ENCODE measurements at places on chromosomes 1 and 21.

- no peak for DNase-seq
These were observed 30.1 kb upstream of the EPS15 start for GRCh38 chr1:51549016-51549619.

GRCh38 chr1:165487921-165488320, 43.0 kb upstream of the RXRG start:
- DNase-seq = no peak

DNA sequence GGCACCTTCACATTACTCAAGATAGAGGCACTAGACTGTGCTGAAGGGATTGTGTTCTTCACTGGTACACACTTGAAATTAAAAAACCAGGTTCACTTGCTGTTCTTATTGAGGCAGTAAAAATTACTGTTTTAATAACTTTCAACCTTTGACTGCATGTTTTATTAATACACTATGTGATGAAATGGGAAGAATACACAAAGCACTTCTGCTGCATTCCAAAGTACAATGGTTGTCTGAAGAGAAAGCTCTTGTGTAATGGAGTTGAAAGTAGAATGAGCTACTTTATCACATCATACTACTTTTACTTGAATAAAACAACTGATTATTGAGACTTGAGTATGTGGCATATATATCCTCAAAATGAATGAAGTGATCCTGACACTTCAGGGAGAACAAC, 49.7 kb downstream of the LRRC8C start:
- no peak for DNase-seq

GRCh38 chr1:202122639-202123335, at the start of gene GPR37L1:
TSS of gene GPR37L1 (plus strand) at chr1:202122917. CDS start at chr1:202122964, 47 bp downstream.
- no peak for DNase-seq

DNA sequence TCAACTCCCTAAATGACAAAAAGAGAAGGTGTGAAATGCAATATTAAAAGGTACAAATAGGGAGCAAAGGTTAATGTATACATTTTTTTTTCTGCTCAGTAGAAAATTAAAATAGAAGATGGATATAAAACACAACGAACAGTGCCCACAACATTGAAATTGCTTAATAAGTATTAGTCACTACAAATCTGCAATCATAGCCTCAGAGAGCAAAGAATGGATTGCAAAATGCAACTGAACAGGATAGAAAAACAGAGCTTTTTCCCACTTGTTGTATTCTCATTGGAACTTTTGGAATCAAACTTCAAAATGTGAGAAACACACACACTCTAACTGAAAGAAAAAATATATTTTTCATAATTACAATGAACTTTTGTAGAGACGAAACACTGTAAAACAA, 552.2 kb upstream of the NCAM2 start:
- no peak for DNase-seq

DNA sequence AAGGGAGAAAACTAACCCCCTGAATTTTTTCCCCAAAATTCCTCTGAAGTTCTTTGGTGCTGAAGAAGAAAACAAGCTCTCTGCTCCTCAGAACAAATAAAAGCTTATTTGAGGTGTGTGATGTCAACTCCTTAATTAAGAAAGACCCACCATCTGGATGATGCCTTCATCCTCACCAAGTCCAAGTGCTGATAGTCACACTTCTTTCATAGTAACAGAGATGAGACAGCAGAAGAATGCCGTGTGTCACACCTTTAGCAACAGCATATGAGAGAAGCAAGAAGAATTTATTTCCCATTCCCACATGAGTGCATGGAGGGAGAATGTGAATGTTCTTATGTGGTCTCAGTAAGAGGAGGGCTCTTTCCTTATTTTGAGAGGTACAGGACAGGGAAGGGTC, 91.2 kb downstream of the TGFB2 start:
- no peak for DNase-seq
